ENCODE measurements at places on chromosomes 16 and 17.
A peak's percentile ranks its signal among the peaks of the same experiment; 100 is the strongest.

- DNase-seq: no peak
These were observed 32.5 kb downstream of the ABCC12 start for GRCh38 chr16:48123104-48123788.

GRCh38 chr16:89785523-89786155 lies 30.8 kb downstream of the FANCA start:
- peak; percentile 42 for DNase-seq

- DNase-seq: no peak
These were observed 3.5 kb downstream of the KDM6B start for GRCh38 chr17:7837408-7838088.

DNA sequence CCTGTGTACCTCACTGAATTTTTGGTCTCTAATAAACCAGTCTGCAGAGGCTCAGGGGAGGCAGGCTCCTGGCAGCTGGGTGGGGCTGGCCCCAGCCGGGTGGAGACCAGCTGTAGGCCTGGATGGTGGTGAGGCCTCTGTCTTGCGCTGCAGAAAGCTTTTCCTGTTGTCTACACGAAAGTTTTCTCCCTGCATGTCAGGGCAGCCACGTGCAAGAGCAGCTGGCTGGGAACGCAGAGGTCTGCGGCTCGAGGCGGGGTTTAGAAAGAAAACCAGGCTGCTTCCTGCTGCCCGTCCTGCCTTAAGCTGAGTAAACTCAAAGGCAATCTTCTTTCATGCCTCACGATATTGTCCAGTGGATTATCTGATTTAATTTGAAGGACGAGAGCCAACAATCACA lies 2.4 kb downstream of the SERPINF1 start:
- no peak for DNase-seq

- no peak for DNase-seq
These were observed 345.8 kb upstream of the CDH5 start for GRCh38 chr16:66020642-66021041.

DNA sequence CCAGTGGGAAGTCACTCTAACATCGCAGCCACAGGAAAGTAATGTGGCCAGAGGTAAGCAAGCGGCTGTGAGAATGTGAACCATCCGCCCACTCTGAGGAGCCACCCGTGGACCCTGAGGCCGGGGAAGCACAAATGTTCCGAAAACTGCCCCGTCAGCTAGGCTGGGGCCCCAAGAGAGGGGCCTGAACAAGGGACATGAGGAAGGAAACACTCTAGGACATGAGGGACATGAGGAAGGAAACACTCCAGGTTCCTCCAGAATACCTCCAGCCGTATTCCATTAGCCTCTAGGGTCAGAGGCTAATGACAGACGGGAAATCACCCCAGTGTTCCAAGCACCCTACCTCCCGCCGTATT lies 317 bp downstream of the TEFM start:
- peak; percentile 2 for DNase-seq

- DNase-seq: no peak
These were observed 573.9 kb downstream of the KCNJ18 start for GRCh38 chr17:22266231-22266630.

DNA sequence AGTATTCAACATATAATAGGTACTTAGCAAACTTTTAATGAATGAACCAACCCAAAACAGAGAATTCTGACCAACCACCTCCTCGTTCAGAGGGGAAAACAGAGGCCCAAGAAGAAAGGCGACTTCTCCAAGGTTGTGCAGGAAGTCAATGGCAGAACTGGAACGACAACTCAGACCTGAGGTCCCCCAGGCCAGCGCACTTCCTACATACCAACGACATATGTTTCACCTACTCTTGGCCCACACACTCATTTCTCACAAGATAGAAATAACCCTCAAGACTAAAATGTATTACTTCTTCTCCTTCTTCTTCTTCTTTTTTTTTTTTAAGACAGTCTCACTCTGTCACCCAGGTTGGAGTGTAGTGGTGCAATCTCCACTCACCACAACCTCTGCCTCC lies 14.4 kb downstream of the CHCT1 start:
- DNase-seq: no peak

GRCh38 chr17:78879635-78880186 lies 23.3 kb downstream of the CEP295NL start:
- peak; percentile 33 for DNase-seq

DNA sequence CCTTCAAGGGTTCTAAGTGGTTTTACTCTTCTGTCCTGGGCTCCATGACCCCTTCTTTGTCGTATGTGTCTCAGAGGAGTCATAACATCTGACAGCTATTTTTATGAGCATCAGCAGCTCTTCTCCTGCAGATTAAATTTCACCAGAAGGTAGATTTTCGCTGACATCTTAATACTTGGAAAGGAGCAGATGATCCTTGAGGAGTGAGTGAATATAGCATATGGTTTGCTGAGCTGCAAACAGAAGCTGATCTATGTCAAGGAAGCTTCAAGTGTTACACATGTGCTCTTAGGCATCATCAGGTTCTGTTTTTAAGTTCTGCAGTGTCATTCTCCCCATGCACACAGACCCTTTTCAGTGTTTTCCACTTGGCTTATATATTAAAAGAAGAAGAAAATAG lies 49.2 kb upstream of the MYH2 start:
- no peak for DNase-seq

- DNase-seq: no peak
These were observed 63.0 kb downstream of the PGS1 start for GRCh38 chr17:78441271-78441971.

DNA sequence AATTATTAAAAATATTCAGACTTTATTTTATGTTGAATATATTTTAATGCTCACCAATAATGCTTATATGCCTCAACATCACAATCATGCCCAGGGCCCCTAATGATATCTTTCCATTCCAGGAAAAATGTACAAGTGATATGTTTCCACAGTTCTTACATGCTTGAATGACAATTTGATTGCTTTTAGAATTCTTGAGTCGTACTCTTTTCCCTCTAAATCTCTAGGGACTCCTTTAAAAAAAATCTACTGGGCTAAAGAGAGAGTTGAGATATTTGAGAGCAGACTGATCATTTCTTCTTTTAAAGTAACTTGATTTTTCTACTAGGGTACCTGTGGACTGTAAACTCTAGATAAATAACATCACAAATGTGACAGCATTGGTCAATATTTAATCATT lies 18.2 kb upstream of the HLF start:
- DNase-seq: no peak

DNA sequence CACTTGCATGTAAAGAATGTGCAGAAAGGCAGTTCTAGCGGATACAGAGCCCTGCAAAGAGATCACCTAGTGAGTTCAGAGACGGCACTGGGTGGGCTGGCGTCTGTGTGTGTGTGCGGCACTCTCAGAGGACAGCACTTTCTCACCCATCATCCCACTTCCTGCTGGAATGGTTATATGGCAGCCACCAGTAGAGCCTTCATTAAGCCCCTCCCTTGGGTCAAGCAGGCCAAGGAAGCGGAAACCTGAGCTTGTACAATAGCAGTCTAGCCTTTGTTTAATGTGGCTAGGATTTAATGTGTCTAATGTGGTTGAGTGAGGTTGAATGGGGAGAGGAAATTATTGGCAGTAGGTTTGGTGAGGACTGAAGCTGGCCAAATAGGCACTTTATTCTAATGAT lies 88.3 kb upstream of the ELAC2 start:
- no peak for DNase-seq
